ENCODE measurements at places on chromosomes 5 and 9.
A peak's percentile ranks its signal among the peaks of the same experiment; 100 is the strongest.

DNA sequence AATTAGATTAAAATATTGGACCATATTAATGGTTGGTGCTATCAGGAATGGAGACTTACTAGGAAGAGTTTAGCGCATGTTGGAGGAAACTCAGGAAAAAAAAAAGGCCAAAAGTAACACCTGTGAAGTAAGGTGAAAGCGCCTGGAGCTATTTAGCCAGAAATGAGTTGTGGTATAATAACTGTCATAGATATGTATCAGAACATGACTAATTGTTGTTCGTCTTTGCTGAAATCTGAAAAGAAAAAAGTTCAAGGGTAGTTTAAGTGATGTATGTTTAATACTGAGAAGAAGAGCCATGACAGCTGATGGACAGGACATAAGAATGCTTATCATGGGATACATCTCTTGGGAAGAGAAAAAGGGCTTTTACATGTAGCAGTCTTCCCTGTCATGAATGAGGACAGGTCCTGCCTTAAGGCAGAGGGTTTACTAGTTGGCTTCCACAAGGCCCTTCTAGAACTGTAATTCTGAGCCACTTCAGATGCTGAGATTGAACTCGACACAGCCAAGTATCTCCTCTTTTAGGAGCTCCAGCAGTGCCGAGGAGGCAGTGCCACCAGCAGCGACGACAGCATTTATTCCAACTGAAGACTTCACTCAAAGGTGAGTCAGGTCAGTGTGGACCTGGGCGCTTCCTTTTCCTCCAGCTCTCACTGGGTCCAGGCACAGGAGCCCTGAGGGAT lies 940 bp upstream of the CAMK4 start:
- peak; percentile 53 for DNase-seq

DNA sequence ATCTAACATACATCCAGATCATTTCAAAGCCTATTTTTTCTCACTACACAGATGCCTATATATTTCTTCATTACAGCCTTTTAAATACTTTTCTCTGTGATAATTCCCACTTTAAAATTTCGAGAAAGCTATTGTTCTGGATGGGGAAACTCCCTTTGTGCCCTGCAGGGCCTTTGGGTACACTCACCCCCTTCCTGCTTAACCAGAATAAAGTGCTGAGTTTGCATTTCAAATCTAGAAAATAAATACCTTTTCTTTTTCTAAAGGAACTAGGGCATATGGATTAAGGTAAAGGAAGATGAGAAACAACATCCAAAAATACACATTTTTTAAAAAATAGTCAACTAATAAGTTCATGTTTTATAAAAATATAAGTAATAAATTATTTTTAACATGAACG lies 323.9 kb downstream of the ADGRV1 start:
- peak; percentile 60 for DNase-seq

DNA sequence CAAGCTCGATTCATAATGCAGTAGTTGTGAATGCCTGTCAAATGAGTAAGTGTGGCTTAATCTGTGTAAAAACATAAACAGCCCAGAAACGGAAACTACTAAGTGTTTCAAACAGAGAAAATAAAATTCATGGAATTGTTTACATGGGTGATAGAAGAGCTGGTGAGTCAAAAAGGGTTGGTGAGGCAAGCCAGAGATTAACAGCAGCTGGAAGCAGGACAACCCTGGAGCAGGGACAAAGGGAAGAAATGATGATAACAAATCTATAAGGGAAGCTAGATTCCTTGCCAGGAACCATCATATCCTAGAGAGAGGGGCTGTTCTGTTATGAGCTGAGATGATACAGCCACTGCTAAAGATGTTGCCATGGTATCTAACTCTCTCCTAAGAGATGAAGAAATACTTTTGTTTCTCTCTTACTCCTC lies 18.0 kb upstream of the PRR16 start:
- DNase-seq: peak; percentile 81

DNA sequence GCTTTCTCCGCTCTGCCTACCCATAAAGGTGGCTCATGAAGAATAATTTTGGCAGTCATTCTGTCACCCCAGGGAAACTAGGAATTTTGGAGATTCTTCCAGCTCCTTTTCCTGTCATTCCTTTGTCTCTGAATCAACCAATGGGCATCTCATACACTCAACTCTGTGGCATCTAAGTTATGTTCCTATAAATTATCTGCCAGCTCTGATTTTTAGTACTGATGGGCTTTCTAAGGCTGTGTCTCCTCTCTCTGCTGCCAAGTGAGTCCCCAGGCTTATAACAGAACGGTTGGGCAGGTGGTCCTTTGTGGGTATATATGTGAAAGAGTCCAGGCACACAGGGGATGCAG lies 226.8 kb downstream of the NMUR2 start:
- DNase-seq: no peak

DNA sequence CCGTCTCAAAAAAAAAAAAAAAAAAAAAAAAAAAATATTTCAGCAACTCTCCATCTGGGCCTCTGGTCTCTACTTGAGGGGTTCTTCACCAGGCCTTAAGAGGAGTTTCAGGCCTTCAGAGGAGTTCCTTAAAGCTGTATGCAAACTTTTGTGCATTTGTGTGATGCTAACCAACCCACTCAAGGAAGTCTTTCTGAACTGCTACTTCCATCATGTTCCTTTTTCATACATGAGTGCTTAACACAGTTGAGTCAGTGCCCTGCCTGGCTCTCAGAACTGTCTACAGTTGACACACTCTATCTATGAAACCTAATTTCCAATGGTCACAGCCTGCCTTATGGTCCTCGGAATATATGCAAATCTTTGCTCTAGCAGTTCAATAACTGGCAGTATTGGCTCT lies 146.5 kb downstream of the MEF2C start:
- no peak for DNase-seq

GRCh38 chr5:99102073-99102697 lies 173.4 kb upstream of the CHD1 start:
- no peak for DNase-seq

GRCh38 chr9:2745560-2746380 lies 28.5 kb downstream of the KCNV2 start:
- DNase-seq: no peak

DNA sequence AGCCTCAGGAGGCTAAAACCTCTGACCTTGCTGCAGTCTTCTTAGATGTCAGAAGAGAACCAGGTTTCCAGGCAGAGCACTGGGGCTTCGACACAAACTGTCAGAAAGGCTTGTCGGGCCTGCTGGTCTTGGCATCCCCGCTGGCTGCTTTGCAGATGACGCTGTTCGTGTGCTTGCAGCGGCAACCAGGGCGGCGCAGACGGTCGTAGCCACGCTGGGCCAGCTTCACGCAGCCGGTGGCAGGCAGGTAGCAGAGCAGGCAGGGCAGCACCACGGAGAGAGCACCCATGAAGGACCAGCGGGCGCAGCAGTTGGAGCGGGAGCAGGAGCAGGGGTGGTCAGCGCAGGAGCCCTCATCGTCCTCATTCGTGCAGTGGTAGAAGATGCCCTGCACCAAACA lies 10.7 kb downstream of the SPRY4 start:
- no peak for DNase-seq

- peak; percentile 93 for DNase-seq
Observed at GRCh38 chr5:89276566-89277305, 393.8 kb upstream of the MEF2C start.

GRCh38 chr9:16453390-16453789 lies 417.1 kb downstream of the BNC2 start:
- DNase-seq: no peak

- DNase-seq: peak; percentile 61
Observed at GRCh38 chr5:141529002-141529401, 40.1 kb downstream of the PCDHGC5 start.

DNA sequence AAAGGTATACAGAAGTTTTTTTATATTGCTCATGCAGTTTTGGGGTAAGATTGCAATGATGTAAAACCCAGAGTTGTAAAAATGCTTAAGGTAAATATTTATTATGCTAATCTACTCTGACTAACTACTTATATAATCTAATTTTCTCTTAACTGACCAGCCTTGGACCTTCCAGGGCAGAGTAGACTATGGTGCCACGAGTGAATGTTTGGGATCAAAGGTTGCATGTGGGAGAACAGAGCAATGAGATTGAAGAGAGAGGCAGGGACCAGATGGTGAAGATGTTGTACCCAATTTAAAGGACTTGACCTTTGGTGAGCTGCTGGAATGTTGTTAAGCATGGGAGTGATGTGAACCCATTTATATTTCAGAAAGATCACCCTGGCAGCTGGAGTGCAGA lies 34.8 kb upstream of the PANK3 start:
- no peak for DNase-seq

DNA sequence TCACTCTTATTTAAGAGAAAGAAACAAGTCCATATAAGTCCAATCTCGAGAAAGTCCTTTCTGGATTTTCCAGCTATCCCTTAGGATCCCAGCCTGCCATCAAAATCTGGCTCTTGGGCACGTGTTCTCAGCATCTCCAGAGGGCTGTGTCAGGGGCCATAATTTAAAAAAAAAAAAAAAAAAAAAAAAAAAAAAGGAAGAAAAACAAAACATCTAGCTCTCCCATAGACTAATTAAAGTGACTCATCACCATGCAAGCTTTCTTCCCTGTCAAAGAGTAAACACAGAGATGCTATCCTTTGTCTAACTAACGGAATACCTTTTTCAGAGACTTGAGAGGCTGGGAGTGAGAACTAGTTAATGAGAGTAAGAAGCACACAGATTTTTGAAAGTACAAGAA lies 44.9 kb upstream of the MYO10 start:
- DNase-seq: no peak

DNA sequence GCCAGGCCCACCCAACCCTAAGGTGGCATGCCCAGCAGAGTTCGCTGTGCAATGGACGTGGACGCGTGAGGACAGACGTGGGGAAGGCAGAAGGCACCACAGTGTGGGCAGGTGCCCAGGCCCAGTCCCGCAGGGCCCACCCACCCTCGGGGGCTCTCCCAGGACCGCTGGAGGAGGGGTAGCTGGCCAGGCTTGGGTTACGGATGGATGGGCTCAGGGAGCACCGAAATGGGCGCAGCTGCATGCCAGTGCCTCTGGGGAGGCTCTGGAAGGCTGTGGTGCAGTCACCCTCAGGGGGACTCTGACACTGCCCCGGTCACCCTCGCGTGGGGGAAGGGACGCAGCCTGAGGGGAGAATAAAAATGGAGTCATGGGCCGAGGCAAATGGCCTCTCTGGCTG lies 9.6 kb upstream of the GPSM1 start:
- no peak for DNase-seq

DNA sequence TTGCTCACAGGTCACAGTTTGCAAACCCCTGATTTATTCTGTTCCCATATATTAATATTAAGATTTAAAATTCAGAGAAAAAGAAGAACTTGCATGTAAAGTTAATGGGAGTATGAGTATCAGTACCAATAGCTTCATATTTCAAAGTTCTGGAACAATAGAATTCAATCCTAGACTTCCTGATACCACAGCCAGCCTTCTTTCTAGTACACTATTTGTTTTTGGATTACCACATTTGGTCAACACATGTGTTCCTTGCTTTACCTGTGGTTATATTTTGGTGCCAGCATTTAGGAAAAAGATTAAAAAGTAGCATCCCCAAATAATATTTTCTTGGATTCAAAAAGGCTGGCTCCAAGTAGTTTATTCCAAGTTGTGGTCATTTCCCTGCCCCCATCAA lies 49.5 kb downstream of the SPINK5 start:
- DNase-seq: no peak

GRCh38 chr5:87027570-87027969 lies 240.1 kb upstream of the RASA1 start:
- no peak for DNase-seq

- no peak for DNase-seq
Observed at GRCh38 chr9:29176786-29177185, 1603.5 kb upstream of the C9orf72 start.

DNA sequence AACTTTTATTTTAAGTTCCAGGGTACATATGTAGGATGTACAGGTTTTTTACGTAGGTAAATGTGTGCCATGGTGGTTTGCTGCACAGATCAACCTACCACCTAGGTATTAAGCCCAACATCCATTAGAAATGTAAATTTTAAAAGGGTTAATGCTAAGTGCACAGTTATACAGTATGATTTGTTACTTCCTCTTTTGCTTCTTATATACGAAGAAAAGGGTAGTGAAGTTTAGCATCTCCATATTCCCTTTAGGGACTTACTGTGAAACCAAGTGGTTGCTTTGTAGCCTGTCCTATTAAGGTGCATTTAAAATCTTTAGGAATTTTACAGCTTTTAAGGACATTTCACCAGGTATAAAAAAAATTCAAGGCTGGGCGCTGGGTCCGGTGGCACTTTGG lies 46.4 kb downstream of the RBM27 start:
- DNase-seq: no peak

DNA sequence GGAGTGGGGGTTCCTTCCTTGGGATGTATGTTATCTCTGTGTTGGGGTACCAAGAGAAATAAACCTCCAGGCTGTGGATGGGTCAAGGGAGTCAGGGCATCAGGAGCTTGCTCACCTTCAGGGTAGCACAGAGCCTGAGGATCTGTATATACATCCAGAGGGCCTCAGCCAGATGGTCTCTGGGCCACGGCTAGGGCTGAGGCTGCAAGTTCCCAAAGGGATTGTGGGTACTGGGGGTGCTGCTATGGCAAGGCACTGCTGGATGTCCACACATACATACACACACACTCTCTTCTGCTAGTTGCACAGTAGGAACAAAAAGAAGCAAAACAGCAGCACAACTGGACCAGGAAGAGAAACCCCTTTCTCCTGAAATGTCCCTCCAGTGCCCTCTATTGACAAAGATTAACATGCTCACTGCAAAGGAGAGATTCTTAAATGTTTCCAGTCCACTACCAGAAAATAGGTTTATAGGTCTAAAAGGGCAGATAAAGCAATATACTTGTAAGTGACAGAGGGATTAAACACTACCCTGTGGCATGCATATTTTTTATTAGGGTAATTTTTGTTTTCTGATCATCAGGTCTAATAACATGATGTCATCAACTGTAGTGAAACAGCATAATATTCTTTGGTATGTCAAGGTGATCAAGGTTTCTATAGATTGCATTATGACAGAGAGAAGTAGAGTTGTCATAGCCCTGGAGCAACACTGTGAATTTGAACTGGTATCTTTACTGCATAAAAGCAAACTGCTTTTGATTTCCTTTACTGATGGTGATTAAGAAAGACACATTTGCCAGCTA lies 56.3 kb upstream of the KCNN2 start:
- peak; percentile 21 for DNase-seq
